Stimulated activated CD4-positive, alpha-beta T cell treated with anti-CD3 and anti-CD28 coated beads, Interleukin-15, amount 100 ng/mL, for 24 hours (primary cell): ENCODE measurements at places on chromosomes 12 and 14.
A peak's percentile ranks its signal among the peaks of the same experiment; 100 is the strongest.

- no peak for DNase-seq
These were observed 49.4 kb downstream of the ABCC9 start for GRCh38 chr12:21891751-21892217.

GRCh38 chr14:105859717-105860614, 333.6 kb downstream of the TMEM121 start:
- peak; percentile 28 for DNase-seq

DNA sequence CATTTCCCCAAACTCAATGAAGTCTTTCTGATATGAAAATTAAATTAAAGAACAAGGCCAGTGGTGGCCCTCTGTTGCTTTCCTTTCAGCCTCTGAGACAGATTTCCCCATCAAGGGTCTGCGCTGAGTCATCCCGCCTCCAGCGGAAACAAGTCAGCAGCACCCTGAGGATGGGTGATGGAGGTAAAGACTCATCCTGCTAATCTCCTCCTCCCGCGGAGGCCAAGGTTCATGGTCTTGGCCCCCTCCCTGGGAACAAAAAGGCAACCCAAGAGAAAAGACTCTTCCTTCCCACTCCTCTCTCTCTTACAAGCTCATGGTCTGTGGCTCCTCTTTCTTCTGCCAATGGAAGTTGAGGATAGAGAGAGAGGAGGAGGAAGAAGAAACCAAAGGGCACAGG, 9.0 kb upstream of the NUMB start:
- DNase-seq, result peak; percentile 86

DNA sequence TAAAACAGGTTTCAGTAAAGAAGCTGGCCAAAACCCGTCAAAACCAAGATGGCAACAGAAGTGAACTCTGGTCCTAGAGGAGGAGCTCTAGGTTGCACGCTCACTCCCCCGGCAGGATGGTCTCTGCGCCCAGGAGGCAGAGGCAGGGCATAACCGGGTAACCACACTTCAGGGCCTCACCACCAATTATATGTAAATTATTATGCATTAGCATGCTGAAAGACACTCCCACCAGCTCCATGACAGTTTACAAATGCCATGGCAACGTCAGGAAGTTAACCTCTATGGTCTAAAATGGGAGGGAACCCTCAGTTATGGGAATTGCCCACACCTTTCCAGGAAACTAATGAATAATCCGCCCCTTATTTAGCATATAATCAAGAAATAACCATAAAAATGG, 20.1 kb upstream of the SLC6A12 start:
- no peak for DNase-seq

- no peak for DNase-seq
These were observed 9.6 kb downstream of the ACTN1 start for GRCh38 chr14:68969278-68970033.
